Stomach (tissue), 19 donors: ENCODE measurements at places on chromosomes 3 and 15. TPM values are rescaled to one million over a fixed set of nuclear protein-coding genes. Genes with fewer than 3 reads are reported as not detected.

Gene PLCH1
- 2.3 TPM for total RNA-seq

Gene LRRC15
- 0.37 TPM for total RNA-seq

Gene ICE2
- total RNA-seq = 127 TPM

Gene STARD5
- total RNA-seq = 4.2 TPM

Gene FOXB1
- total RNA-seq = not detected

Gene CCDC39
- total RNA-seq = not detected

Gene MAN2C1
- 629 TPM for total RNA-seq

Gene POLR2M
- total RNA-seq = 459 TPM

Gene RBP2
- total RNA-seq = not detected

Gene GRAMD1C
- total RNA-seq = 2.3 TPM

Gene MCF2L2
- total RNA-seq = 0.14 TPM

Gene CHP1
- 387 TPM for total RNA-seq

Gene CX3CR1
- total RNA-seq = 0.37 TPM

Gene FANCD2
- total RNA-seq = 21.1 TPM

Gene ZNF717
- total RNA-seq = 21.2 TPM

Gene CFAP100
- total RNA-seq = not detected

Gene CYP8B1
- not detected for total RNA-seq

Gene ZNF385D
- total RNA-seq = 7.2 TPM

Gene NRG4
- 30.4 TPM for total RNA-seq

Gene EIF3J
- 77.7 TPM for total RNA-seq

Gene HRG
- not detected for total RNA-seq

Gene AMOTL2
- 71.4 TPM for total RNA-seq

Gene NANOGP8
- not detected for total RNA-seq

Gene IQCF5
- not detected for total RNA-seq

Gene DUOXA1
- total RNA-seq = 19.3 TPM

Gene GPR27
- 2.6 TPM for total RNA-seq

Gene PRKCD
- 33.6 TPM for total RNA-seq
